ENCODE measurements at places on chromosomes 7 and 10. TPM values are rescaled to one million over a fixed set of nuclear protein-coding genes. Genes with fewer than 3 reads are reported as not detected.

Gene INHBA
- total RNA-seq, result not detected

Gene TACR2
- total RNA-seq, result 1.9 TPM

Gene GNAI1
- not detected for total RNA-seq

GRCh38 chr10:122786269-122786668, 59.4 kb downstream of the CUZD1 start:
- peak; percentile 77 for DNase-seq

DNA sequence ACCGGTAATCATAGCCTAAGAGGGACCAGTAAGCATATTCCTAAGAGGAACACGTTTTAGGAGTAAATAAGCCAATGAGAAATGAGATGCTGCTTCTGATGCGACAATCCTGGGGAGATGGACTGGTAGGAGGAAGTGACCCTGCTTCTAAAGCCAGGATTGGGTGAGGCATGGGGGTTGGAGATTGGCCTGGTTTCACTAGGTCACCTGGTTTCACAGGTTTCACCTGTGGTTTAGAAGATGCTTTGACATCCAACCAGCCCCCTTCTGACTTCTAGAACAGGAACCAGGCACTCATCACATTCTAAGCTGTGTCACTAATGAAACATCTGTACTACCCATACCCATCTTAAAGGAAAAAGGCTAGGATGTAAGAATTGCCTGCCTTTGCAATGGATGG, 53.0 kb upstream of the BAMBI start:
- DNase-seq, result peak; percentile 51

Gene NODAL
- not detected for total RNA-seq

- no peak for DNase-seq
Observed at GRCh38 chr7:15737601-15738000, 51.1 kb upstream of the MEOX2 start.

DNA sequence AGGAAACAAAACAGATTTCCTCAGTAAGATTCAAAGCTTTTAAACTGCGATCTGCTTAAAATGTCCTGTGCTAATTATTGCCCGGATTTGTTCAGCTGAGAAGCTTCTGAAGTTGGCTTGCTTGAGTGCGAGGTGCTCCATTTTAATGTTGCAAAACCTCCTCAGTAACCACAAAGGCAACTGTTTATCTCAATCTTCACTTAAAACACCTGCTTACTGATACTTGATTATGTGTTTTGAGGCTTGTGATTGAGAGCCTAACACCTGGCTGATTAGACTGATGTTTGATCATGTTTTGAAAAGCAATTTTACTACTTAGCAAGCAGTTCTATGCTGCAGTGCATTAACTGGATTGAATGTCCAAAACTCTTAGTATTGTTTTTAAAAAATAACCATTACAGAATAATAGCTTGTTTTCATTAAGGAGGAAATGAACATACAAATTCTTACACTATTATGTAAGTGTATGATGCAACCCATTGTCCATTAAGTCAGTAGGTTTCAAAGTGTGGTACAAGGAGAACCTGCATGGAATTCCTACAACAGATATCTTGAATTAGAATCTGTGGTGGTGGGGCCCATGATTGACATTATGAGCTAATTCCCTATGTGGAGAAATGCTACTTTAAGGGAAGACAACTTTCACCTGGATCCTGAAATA, 96.9 kb upstream of the FAM180A start:
- DNase-seq, result no peak

- DNase-seq, result no peak
Observed at GRCh38 chr7:8714791-8715190, 281.4 kb downstream of the NXPH1 start.

- no peak for DNase-seq
Observed at GRCh38 chr7:135933509-135934188, 43.5 kb downstream of the MTPN start.

DNA sequence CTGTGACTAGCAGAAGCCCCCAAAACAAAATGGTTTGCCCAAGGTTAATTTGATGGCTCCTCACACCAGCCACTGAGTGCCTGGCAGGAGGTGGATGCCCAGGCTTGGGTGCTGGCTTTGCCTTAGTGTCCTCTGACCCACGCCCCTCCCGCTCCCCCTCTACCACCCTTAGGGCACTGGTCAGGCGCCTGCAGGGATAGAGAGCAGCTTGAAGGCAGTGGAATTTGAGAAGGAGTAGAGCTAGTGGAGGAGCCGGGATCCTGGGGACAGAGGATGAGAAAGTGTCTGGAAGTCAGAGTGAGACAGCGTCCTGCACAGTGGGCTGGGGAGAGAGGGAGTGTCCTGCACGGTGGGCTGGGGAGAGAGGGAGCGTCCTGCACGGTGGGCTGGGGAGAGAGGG, 139.4 kb downstream of the DNAJB6 start:
- no peak for DNase-seq

DNA sequence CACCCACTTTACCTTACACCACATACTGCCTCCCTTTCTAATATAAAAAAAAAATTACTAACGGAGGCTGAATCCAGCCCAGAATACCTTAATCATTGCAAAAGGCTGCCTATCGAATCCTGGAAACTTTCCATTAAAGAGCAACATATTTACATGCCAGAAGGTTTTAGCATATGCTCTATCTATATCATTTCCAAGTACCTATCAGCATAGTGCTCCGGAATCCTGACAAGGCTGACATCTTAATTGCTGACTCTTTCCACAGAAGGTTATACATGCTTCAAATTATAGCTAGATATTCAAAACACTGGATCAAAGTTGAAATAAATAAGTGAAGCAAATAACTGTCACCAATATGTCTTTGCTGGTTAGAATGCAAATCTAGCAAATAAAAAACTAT, 170.9 kb upstream of the CDK1 start:
- DNase-seq, result no peak

- no peak for DNase-seq
Observed at GRCh38 chr7:65302883-65303282, 70.8 kb upstream of the ZNF92 start.

DNA sequence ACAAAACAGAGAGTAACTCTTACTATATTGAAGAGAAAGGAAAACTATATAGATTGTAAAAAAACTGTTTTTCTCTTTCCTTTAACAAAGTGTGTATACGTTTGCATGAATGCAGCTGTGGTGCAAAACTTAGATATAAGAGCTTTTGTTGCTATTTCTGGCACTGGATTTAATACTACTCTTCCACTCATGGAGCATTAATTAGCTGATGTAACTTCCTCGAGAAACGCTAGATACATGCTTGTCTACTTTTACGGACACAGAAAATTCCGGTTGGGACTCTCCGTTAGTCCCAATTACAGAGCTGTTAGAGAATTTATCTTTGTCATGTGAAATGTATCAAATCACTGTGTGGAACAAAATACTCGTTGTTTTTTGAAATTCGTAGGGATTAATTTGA, 135.5 kb downstream of the ZNF22 start:
- no peak for DNase-seq

DNA sequence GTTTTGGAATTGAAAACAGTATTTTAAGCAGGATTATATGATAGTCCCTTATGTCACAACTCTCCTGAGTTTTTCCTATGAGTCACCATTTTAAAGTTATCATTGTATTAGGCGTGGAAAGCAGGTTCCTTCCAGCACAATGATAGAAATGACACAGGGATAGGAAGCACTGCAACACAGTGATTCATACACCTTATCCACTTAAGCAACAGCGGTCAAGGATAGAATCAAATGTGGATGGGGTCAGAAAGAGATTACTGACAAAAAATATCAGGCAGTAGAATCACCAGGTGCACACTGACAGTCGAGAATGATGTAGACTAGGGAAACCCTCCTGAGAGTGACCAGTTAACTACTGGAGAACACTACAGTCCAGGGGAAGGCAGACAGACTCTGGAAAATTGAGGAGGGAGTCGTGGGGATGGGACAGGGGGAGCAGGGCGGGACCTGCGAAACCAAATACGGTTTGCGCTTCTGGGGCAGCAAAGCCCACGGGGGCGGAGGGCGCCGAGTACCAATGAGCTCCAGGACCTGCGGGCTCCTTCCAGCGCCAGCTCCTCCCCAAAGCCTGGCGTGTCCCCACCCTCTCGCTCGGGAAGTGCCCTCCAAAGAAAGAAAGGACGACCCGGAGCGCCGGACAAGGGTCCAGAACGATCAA, 479 bp downstream of the PNPLA8 start:
- DNase-seq, result peak; percentile 48

- no peak for DNase-seq
Observed at GRCh38 chr10:31650010-31650409, 278.6 kb downstream of the ARHGAP12 start.

DNA sequence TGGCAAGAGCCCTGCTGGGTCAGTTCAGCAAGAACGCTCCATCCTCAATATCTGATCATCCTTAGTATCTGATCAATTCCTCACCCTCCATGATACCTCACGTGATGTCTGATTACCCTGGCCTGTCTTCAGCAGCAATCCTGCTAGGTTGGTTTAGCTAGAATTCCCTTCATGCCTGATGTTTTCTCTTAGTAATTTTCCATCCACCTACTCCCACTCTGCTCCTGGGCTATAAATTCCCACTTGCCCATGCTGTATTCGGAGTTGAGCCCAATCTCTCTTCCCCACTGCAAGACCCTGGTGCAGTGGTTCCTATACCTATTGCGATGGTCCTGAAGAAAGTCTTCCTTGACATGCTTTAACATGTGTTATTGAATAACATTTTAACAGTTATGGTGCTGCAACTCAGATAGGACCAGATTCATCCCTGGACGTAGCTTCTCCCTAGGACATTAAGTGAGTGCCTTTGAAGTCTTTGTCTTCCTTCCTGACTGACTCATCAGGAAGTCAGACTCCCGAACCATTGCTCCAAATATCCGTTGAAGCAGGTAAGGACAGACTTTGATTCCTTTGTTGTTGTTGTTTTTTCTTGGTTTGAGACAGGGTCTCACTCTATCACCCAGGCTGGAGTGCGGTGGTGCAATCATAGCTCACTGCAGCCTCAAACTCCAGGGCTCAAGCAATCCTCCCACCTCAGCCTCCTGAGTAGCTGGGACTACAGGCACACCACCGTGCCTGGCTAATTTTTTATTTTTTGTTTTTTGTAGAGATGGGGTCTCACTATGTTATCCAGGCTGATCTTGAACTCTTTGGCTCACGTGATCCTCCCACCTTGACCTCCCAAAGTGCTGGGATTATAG, 29.4 kb upstream of the CLDN3 start:
- DNase-seq, result no peak

DNA sequence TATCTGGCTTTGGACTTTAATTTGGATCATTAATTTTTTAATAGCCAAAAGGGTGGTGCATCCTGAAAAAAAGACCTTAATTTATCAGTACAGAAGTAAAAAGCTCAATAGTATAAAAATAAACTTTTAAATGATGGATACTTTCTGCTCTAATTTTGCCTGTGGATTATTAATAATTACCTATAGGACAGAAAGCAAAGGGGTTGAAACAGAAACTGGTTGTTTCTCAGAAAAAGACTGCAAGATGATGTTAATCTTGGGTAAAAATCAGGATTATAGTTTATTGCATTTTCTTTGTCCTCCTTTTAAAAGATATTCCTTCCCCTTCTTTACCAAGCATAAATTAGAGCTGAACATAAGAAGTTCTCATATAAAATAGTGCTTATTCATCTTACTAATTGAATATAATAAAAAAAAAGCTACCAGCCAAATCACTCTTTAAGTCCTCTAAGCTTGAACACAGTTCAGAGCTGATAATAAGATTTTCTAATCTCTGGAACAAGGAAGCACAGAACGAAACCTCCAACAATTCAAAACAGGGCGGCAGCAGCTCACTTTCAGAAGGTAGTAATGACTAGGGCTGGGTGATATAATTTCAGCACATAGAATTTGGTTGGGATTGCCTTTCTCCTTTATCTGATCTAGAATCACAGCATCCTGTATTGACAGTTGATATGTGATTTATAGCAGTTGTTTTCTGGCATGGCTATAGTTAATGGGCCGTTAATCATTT, 8.1 kb upstream of the GPR85 start:
- DNase-seq, result no peak

Gene GNB2
- total RNA-seq, result 101 TPM

- DNase-seq, result peak; percentile 67
Observed at GRCh38 chr7:33423646-33424020, 294.3 kb downstream of the BBS9 start.

DNA sequence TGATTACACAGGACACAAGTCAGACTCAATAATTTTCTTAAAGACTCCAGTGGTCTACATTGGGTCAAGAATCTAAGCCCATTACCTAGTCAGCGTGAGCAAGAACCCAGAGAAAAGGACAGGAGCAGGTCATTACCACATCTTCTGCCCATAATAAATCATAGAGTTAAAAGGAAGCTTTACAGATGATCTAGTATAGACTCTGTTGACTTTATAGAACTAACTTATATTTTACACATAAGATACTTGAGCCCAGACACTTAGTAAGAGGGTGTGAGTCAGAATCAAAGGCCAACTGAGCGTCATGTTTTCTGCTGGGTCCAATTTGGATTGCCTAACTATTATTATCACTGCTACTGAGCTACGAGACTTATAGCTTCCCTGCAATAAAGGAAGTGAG, 206.1 kb upstream of the NPSR1 start:
- no peak for DNase-seq

Gene NUPR2
- total RNA-seq, result not detected

DNA sequence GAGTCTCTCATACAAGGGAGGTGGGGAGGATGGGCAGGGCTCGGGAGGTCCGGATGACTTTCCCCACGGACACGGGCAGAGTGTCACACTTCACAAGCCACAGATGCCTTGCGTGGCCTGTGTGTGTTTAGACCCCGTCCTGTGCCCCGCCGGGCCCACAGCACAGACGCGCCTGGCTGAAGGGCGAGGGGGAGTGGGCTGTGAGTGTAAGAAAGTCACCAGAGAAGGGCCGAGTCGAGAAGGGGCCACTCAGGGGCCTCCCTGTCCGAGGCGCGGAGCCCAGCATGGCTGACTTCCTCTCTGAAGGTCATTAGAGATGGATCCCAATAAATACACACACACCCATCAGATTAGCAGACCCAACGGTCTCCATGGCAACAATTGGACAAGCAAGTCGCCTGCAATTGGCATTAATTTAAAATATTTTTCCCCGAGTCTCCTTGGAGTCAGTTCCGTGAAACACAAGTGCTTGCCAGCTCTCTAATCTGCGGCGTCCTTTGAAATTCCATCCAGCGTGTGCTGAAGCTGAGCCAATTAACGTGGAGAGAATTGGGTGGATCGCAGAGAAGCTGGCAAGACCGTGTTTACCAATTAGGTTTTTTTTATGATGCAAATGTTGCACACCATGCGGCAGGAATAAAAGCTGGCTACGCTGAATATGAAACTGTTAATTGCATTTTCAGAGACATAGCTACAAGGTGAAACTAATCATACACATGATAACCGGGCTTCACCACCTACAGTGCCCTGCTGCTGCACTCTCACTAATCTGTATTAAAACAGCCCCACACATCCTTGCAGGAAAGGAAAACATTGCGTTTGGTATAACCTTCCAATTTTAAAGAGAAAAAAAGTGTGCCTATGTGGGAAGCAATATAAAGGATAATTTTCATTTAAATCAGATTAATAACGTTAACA, 571.2 kb downstream of the PTPRN2 start:
- DNase-seq, result no peak

Gene TRIM50
- not detected for total RNA-seq

Gene SCD
- 463 TPM for total RNA-seq

GRCh38 chr7:141097430-141097829, 23.6 kb downstream of the TMEM178B start:
- DNase-seq, result peak; percentile 65

- DNase-seq, result no peak
Observed at GRCh38 chr10:108323274-108323798, 1158.8 kb upstream of the SORCS1 start.

Gene PDAP1
- total RNA-seq, result 43.0 TPM

Gene CYCS
- 102 TPM for total RNA-seq

Gene CWF19L1
- total RNA-seq, result 47.2 TPM

Gene OR9A2
- not detected for total RNA-seq

Gene CACNB2
- not detected for total RNA-seq

All from Karpas-422 (cell line).